Right lung (tissue), 10 donors: ENCODE measurements at places on chromosomes 1 and 21. TPM values are rescaled to one million over a fixed set of nuclear protein-coding genes. Genes with fewer than 3 reads are reported as not detected.

DNA sequence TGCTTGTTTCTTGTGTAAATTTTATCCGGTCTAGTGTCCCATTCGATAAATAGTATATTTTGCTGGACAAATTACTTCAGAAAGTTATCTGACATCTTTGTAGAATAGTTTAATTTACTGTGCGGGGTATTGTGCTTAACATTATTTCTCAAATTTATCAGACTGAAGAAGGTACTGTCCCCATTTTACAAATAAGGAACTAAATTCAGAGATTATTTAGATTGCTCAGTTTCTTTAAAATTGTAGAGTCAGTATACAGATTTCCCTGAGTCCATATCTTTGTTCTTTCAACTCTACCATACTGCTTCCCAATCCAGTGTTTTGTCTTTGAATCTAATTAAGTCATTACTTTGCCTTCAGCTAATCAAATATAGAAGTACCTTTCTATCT, 6.4 kb downstream of the ATP5PB start:
- DNase-seq: no peak

DNA sequence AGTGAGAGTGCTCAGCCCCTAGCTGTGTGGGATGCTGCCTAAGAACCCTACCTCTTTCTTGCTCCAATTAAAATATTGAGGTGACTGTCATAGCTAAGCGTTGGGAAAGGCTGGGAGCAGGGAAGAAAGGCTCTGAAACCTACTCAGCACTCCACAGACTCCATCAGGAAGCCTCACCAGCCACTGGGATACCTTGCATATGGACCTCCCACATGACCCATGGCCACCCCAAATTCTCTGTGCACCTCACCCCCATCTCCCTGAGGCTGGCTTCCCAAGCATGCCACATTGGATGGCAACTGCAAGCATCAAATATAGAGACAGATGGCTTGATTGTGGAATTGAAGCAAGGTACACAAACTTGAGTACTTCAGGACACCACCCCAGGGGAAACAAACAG, 41.8 kb downstream of the FLVCR1 start:
- no peak for DNase-seq

- peak; percentile 32 for DNase-seq
Observed at GRCh38 chr1:224433701-224434672, 610 bp downstream of the WDR26 start.

GRCh38 chr1:177703888-177704446, 265.9 kb downstream of the SEC16B start:
- no peak for DNase-seq

- no peak for DNase-seq
Observed at GRCh38 chr1:234963180-234963903, 165.3 kb downstream of the TOMM20 start.

DNA sequence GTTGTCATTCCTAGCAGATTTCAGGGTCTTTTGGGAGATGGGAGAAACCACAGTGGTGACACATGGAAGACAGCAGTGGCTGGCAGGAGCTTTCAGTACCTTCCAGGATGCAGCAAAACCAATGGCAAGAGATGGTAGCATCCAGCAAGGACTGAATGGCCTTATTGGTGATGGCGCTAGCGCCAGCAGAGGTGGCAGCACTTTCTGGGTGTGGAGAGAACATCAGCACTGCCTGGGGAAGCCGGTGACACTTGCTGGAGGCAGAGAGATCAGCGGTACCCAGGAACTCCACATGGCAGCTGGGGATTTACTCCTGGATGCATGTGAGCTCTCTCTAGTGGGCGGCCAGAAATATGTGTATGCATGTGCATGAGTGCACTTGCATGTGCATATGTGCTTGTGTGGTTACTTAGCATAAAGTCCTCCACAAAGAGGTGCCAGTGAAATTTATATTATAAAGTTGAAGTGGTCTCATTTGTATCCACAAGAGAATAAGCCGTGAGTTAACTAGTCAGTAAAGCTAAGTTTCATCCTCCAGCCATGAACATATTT, 364.7 kb downstream of the LMX1A start:
- DNase-seq: no peak

GRCh38 chr1:20105856-20106255, 13.5 kb downstream of the PLA2G2D start:
- DNase-seq: no peak

DNA sequence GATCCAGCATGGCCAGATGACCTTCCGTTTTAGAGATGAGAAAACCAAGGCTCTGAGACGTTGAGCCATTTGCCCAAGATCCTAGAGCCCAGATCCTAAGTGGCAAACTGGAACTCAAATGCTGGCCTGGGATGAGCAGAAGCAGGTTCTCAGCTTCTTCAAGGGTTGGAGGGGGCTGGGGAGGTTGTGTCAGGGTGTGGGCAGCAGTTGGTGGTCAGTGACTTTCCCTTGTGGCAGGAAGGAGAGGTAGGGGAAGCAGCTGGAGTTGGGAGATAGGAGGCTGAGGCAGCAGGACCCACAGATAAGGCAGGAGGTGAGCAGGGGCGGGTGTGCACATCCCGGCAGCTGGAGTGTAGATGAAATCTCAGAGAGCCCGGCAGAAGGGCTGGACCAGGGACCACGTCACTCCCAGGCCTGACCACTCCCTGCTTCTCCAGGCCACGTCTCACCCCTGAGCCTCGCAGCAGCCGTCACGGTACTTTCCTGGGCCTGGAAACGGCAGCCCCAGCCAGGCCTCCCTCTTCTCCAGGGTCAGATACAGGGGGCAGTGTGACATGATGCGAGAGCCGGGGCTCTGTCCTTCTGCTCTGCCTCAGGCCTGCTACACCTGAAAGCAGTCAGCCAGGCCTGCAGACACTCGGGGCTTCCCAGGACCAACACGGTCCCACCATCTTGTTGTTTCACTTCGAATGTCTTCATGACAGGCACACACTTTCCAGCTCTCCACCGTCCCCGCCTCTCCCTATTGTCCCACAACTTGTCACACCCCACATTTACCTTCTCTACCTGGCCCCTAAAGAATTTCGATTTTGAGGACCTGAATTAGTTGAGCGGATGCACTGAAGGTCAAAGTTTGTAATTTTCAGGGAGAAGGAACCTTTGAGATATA, 11.5 kb upstream of the LAPTM5 start:
- DNase-seq: no peak

DNA sequence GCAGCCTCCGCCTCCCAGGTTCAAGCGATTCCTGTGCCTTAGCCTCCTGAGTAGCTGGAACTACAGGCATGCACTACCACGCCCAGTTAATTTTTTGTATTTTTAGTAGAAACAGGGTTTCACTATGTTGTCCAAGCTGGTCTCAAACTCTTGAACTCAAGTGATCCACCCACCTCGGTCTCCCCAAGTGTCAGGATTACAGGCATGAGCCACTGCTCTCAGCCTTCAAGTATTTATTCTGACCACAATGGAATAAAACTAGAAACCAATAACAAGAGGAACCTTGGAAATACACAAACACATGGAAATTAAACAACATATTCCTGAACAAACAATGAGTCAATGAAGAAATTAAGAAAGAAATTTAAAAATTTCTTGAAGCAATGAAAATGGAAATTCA, 32.7 kb upstream of the DR1 start:
- DNase-seq: no peak

- no peak for DNase-seq
Observed at GRCh38 chr21:17340081-17340480, 172.8 kb upstream of the CXADR start.

DNA sequence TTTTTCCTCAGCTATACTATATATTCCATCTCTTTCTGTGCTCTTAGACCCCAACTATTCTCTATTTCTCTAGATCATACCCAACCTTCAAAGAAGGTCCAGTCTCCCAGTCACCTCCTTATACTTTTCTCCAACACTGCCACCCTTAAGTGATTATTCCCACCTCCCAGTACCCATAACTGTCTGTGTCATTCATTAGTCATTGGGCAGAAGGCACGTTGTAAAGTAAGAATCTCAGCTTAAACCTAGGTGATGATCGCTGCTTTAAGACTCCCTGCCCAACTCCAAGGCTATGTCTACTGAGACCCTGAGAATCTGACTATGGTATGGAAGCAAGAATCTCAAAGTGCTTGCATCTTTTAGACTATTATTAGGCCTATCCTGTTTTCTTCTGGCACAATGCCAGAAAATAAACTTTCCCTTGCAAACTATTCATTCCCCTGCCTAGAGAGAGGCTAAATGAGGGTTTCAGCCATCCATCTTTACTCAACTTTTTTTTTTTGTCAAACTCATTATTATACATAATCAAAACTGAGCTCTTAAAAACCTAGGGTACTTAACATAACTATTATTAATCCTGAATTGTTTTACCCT, 174.3 kb upstream of the DPT start:
- no peak for DNase-seq

- peak; percentile 88 for DNase-seq
Observed at GRCh38 chr1:153506831-153507413, 28.9 kb downstream of the S100A6 start.

- no peak for DNase-seq
Observed at GRCh38 chr1:41955461-41956159, 36.9 kb upstream of the HIVEP3 start.

Gene MROH9
- 0.40 TPM for polyA plus RNA-seq

Gene SH2D5
- polyA plus RNA-seq: not detected

Gene SOX13
- 58.0 TPM for polyA plus RNA-seq

Gene ZBTB37
- polyA plus RNA-seq: 11.7 TPM

Gene GSTM1
- polyA plus RNA-seq: 97.9 TPM

Gene MYCL
- polyA plus RNA-seq: 12.5 TPM

Gene GJA8
- polyA plus RNA-seq: not detected
